Upper lobe of left lung (tissue), 6 donors: ENCODE measurements at places on chromosomes 1 and 21. TPM values are rescaled to one million over a fixed set of nuclear protein-coding genes. Genes with fewer than 3 reads are reported as not detected.
A peak's percentile ranks its signal among the peaks of the same experiment; 100 is the strongest.

S100A3 gene
- not detected for total RNA-seq

DNA sequence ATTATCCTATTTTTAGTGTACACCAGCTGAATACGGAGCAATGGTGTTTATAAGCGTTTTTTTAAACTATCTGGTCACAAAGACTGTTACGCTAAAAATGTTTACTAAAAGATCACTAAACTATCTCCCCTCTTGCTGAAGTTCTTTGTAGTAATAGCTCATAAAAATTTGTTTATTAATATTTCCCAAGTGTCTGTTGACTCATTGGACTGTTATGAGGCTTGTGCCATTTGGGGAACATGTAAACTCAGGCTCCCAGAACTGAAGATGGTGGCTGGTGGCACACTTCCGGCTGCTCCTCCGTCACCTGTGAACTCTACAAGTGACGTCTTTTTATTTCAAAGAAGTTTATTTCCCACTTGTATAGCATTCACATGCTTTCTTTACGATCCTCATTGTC, 46.3 kb downstream of the AIDA start:
- H3K4me3 ChIP-seq: no peak overlapping the region
- DNase-seq: no peak
- no peak overlapping the region for H3K27ac ChIP-seq
- H3K36me3 ChIP-seq: peaks cover 33% of the 10 kb centered on the region
- H3K4me1 ChIP-seq: no peaks in the 10 kb centered on the region
- H3K27me3 ChIP-seq: no peaks in the 10 kb centered on the region

DNA sequence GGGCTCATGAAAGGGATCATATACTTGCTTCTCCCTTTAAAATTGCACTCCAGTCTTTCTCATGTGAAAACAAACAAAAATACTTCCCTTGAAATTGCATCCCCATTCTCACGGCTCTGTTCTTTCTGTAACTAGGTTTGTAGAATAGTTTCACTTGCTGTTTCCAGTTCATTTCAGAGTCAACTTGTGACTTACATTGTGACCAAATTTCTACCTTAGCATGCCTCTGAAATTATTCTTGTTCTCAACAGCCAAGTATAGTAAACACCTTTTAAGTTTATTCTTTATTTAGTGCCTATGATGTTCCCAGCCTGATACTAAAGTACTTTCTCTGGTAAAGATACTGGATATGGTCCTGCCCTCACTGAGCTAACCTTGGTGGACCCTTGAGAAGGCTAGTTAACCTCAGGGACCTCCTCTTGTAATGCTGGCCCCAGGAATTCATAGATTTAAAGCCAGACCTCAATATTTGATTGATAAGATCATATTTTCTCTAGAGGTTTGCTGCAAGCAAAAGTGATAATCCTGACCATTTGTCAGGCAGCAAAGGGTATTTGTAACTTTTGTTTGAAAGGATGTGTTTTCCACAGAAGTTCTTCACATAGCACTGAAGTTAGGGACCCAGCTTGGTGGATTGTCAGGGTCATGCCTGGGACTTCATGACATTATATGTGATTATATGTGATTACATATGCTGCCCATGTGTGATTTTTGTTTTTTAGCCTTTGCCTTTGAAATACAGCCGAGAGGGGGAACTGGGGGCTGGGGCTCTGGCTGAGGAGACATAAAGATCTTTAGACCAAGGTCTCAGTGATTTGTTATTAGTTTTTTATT, 29.6 kb downstream of the VANGL2 start:
- no peaks in the 10 kb centered on the region for H3K36me3 ChIP-seq
- H3K4me3 ChIP-seq: no peak overlapping the region
- H3K27me3 ChIP-seq: no peaks in the 10 kb centered on the region
- no peak for DNase-seq
- no peak overlapping the region for H3K27ac ChIP-seq

- H3K4me1 ChIP-seq: no peaks in the 10 kb centered on the region
- no peak overlapping the region for H3K4me3 ChIP-seq
- no peaks in the 10 kb centered on the region for H3K36me3 ChIP-seq
- H3K27ac ChIP-seq: no peak overlapping the region
Observed at GRCh38 chr1:231600458-231600976, 26.1 kb upstream of the DISC1 start.

ANKRD13C gene
- 21.7 TPM for total RNA-seq

DNA sequence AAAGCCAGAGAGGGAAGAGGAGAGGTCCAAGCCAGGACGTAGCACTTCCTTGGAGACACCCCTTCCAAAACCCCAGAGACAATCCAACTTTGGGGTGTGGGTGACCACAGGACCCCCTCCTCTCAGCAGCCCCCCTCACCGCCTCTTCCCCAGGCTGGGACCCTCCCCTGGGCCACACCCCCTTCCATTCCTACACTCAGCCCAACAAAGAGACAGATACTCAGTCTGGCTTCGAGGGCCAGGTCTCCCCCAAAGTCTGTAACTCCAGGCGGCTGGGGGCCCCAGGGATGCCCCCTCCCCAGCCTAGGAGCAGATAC, 1.4 kb downstream of the MEX3A start:
- H3K4me3 ChIP-seq: no peak overlapping the region
- H3K4me1 ChIP-seq: peaks cover 16% of the 10 kb centered on the region

GRCh38 chr1:167564612-167565270, 11.2 kb upstream of the CREG1 start:
- H3K4me1 ChIP-seq: peaks cover 4% of the 10 kb centered on the region
- no peaks in the 10 kb centered on the region for H3K27me3 ChIP-seq

DNA sequence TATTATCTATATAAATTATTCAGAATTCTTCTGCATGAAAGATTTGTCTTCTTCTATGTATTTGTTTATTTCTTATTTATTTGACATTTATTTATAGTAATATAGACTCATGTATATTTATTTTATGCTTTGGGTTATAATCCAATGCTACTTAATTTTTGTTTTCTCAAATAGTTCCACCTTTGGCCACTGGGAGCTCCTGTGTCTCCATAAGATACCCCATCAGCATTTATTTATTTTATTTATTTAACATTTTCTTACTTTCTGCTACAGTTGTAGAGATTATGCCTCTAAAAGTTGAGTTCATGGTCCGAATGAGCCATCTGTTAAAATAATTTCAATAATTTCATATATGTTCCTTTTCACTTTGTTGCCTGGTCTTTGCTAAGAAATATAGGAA, 289.4 kb downstream of the ADGRL2 start:
- no peaks in the 10 kb centered on the region for H3K4me1 ChIP-seq
- no peak for DNase-seq
- H3K36me3 ChIP-seq: no peaks in the 10 kb centered on the region
- no peak overlapping the region for H3K27ac ChIP-seq

DNA sequence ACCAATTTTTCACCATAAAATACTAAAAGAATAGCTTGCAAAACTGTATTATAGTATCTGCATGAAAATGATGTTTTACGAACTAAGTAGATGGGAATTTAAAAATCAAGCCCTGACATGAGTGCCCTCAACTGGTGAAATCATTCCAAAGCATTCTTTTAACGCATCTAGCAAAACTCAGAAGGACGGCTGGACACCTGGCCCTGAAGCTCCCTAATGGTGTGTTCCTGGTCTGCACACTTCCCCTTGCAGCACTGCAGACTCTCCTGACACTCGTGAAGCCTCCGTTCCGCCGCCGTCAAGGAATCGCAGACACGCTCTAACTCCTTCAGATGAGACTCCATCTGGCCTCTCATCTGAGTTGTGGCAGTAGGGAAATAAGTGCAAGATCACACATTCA, 39.9 kb downstream of the ODF2L start:
- no peaks in the 10 kb centered on the region for H3K4me1 ChIP-seq
- no peak overlapping the region for H3K4me3 ChIP-seq
- peaks cover 10% of the 10 kb centered on the region for H3K36me3 ChIP-seq

MYOG gene
- not detected for total RNA-seq

DNA sequence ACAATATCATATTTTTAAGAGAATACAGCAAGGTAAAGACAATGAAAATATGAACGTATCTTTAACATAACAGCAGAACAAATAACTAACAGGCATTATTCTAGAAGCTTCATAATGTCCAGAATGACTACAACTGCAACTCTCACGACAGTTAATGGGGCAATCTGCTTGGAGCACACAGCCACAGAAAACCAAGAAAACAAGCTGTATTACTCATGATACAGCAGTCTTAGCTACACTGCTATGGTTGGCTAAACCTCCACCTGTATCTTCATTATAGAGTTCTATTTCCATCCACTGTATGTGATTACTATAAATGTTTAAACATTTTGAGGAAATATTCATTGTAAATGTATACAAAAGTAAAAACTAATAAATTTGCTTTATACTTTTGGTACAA, 139.9 kb downstream of the DPYD start:
- H3K4me3 ChIP-seq: no peak overlapping the region
- DNase-seq: no peak
- H3K27ac ChIP-seq: no peak overlapping the region
- H3K36me3 ChIP-seq: no peaks in the 10 kb centered on the region
- no peaks in the 10 kb centered on the region for H3K27me3 ChIP-seq

DNA sequence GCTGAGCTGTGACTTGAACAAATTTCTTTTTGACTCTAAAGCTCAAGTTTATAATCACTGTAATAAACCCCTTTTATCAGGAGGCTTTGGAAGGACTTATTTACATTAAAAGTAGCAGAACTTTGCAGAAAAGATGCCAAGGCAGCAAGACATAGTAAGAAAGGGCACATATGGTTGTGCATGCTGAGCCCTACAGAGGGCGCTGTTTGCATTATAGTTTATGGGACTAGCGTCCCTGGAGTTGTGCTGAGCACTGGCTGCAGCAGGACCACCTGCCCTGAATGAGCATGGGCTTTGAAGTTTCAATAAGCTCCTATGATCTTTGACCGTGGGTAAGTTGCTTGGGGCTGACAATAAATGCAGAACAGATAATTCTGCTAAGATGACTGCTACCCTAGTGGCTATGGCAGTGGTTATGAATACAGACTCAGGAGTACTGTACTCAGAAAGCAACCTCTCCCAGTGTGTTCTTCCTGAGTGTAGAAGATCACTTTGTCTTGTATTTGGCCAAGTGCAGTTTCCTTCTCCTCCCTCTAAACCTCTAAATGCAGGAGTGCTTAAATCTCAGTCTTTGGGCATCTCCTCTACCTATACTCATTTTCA, 45.4 kb upstream of the USP1 start:
- H3K4me3 ChIP-seq: no peak overlapping the region
- H3K27me3 ChIP-seq: no peaks in the 10 kb centered on the region
- H3K27ac ChIP-seq: no peak overlapping the region

CFHR3 gene
- total RNA-seq: not detected

DNA sequence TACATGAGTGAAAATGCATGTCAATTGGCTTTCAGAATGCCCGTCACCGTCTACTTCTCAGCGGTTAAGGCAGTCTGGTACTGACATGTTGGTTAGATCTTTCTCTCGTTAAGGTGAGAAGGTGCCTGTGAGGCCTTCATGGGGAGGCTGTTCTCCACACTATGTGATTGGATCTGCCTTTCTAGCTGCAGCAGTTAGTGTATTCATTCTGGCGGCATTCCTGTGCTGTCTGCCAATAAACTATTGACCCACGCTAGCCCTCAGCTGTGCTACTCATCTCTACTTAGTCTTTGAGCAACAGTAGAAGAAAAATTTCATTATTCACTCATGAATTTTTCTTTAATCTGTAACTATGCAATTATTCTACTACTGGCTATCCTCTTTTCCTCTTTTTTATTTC, 32.0 kb downstream of the CCSAP start:
- no peak overlapping the region for H3K27ac ChIP-seq
- H3K27me3 ChIP-seq: no peaks in the 10 kb centered on the region
- no peak for DNase-seq
- no peak overlapping the region for H3K4me3 ChIP-seq
- no peaks in the 10 kb centered on the region for H3K4me1 ChIP-seq

GRCh38 chr21:33013626-33014025, 12.1 kb upstream of the OLIG2 start:
- H3K4me1 ChIP-seq: no peaks in the 10 kb centered on the region
- H3K27ac ChIP-seq: no peak overlapping the region
- H3K36me3 ChIP-seq: no peaks in the 10 kb centered on the region
- H3K27me3 ChIP-seq: no peaks in the 10 kb centered on the region
- DNase-seq: no peak

- H3K27ac ChIP-seq: no peak overlapping the region
- no peaks in the 10 kb centered on the region for H3K4me1 ChIP-seq
Observed at GRCh38 chr1:43666608-43667007, 16.7 kb downstream of the KDM4A start.

GRCh38 chr1:19210772-19211549, 895 bp upstream of the UBR4 start:
- DNase-seq: no peak
- H3K4me3 ChIP-seq: peak overlapping the region; percentile 97
- peaks cover 27% of the 10 kb centered on the region for H3K4me1 ChIP-seq

- H3K4me1 ChIP-seq: peaks cover 8% of the 10 kb centered on the region
- no peaks in the 10 kb centered on the region for H3K36me3 ChIP-seq
Observed at GRCh38 chr1:67887146-67887545, 53.9 kb upstream of the GNG12 start.

GBP6 gene
- total RNA-seq: 1.0 TPM

DNA sequence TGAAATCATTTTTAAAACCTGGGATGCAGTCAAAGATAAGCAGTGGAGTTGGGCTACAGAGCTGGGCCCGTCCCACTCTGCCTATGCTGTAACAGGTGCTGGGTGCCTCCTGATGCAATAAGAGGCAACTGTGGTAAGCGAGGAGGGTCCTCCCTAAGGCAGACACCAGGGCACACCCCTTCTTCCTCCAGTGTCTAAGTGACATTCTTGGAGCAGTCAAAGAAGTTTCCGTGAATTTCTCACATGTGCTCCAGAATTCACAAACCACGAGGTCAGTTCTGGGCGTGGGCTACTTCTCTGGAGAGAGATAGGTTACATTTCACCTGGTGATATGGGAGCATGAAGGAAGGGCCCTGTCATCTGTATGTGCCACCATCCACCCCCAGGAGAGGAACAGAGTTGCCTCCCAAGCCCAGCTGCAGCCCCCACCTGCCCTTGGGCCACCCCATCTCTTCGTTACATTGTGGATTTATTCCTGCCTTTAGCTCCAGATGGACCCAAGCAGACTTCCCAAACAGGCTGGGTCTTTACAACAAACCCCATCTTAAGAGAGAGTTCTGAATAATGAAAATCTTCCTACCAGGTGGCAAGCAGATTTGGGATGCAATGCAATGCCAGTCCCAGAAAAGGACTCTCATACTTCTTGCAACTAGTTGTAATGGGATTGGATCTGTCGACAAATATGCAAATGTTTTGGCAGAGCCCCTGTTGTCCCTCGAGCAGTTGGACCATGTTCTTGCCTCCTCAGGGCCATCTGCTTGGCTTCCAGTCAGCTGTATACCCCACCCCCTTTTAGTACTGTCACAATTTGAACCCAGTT, 82.5 kb upstream of the CNTN2 start:
- H3K4me1 ChIP-seq: no peaks in the 10 kb centered on the region
- H3K27ac ChIP-seq: no peak overlapping the region
- no peak overlapping the region for H3K4me3 ChIP-seq
- H3K36me3 ChIP-seq: no peaks in the 10 kb centered on the region
- no peak for DNase-seq

ATP1A2 gene
- 4.1 TPM for total RNA-seq

S100A5 gene
- not detected for total RNA-seq

GRCh38 chr1:117812869-117813511, 116.4 kb downstream of the GDAP2 start:
- no peaks in the 10 kb centered on the region for H3K36me3 ChIP-seq
- no peaks in the 10 kb centered on the region for H3K27me3 ChIP-seq
- peaks cover 3% of the 10 kb centered on the region for H3K4me1 ChIP-seq
- H3K4me3 ChIP-seq: no peak overlapping the region

- no peaks in the 10 kb centered on the region for H3K27me3 ChIP-seq
- DNase-seq: peak; percentile 68
- H3K4me3 ChIP-seq: peak overlapping the region; percentile 84
- H3K4me1 ChIP-seq: peaks cover 37% of the 10 kb centered on the region
- peak overlapping the region; percentile 98 for H3K27ac ChIP-seq
Observed at GRCh38 chr1:228139406-228139930, 611 bp upstream of the GUK1 start.

- H3K36me3 ChIP-seq: no peaks in the 10 kb centered on the region
- DNase-seq: no peak
- H3K27ac ChIP-seq: no peak overlapping the region
- no peak overlapping the region for H3K4me3 ChIP-seq
- H3K27me3 ChIP-seq: no peaks in the 10 kb centered on the region
Observed at GRCh38 chr1:200464784-200465400, 55.1 kb upstream of the ZNF281 start.

EDEM3 gene
- total RNA-seq: 34.7 TPM
